ENCODE measurements at places on chromosomes 3 and 15.

DNA sequence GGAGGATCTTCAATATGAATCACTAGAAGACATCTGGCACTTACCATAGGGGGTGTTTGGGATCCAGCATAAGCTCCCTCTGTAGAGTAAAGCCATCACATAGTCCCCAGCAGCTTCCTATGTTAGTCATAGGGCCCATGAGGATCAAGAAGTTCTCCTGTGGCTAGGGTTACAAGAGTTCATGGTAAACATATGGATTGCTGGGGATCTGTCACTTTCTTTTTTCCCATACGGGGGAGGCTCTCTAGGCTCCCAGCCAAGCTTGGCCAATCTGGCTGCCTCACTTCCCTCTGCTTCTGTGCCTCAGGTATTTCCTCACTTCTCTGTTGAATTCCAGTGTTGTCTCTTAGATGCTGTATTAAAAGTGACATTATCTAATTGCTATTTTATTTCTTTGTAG lies 597.9 kb downstream of the PDCD6IP start:
- DNase-seq = peak; percentile 41

DNA sequence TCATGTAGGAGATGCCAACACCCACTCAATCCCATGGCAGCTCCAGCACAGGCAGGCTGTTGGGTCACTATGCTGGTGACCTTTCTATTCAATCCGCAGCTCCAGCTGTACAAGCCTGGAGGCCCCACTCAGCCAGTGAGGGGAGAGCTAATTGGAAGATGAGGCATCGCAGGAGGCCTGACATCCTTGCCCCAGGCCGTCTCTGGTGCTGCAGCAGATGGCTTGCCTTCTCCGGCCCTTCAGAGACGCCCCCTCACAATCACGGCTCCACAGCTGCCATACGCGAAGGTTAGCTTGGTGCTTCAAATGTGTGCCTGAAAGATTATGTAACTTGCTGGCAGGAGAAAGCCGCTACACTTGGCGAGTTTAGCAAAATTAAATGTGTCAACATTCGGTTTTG lies 104.2 kb upstream of the CLSTN2 start:
- DNase-seq = peak; percentile 61

GRCh38 chr15:99403597-99403996 lies 152.3 kb downstream of the LRRC28 start:
- DNase-seq = no peak

DNA sequence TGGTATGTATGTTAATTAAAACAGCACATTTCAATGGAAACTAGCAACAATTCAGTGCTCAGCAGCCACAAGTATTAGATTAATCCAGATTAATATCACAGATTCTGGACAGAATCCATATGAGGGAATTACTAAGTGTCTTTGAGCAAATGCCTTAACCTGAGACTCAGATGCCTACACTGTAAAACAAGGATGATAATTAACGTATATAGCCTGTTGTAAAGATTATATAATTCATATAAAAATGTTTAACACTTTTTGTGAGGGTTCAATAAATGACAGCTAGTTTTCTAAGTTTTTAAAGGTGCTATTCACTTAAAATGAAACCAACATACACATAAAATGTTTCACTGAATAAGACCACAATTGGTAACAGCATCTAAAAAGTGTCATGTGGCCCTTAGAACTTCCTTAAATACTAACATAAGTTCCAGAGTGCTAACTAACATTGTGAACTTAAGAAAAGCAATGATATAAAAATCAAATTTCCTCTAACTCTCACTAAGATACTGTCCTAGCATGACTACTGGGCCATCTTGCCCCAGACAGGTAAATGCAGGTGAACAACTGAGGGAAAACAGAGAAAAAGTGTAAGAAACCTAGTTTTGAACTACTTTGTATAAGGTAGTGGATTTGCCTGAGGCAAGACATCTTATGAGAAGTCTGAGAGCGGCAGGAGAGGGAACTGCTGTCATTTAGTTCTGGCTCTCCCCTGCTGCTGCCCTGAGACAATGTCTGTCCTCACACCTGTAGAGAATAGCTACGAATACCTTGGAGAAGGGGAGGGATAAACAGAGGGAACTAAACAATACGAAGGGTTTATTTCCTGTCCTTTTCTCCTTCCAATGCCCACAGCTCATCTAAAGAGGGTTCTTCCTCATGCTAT lies 151.3 kb downstream of the ADAM10 start:
- no peak for DNase-seq

- no peak for DNase-seq
Observed at GRCh38 chr15:101179341-101180153, 72.3 kb downstream of the CHSY1 start.

GRCh38 chr3:192899540-192899982 lies 18.1 kb downstream of the MB21D2 start:
- DNase-seq = no peak

DNA sequence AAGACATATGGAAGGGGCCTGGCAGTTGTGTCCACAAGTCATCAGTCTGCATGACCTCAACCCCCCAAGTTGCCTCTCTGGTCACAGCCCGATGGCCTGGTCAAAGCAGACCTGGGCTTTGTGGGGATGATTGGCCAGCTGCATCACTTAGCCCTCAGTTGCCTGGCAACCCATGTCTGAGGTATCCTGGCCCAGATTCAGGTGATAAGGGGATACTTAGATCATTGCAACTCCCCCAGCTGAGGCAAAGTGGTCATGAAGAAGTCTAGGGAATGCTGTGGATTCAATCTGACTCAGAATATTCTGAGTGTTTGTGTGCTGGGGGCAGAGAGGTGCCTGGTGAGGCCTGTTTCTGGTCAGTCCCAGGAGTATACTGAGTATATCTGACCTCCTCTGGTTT lies 5.0 kb downstream of the GPR156 start:
- no peak for DNase-seq

GRCh38 chr3:134799393-134799792 lies 4.3 kb downstream of the EPHB1 start:
- DNase-seq = no peak

- no peak for DNase-seq
Observed at GRCh38 chr15:73873456-73873855, at the start of gene TBC1D21. TSS of gene TBC1D21 (plus strand) at chr15:73873564. CDS start at chr15:73873710, 146 bp downstream.
